Activated T-cell treated with anti-CD3 and anti-CD28 coated beads for 48 hours (primary cell): ENCODE measurements at places on chromosomes 1 and 21.

DNA sequence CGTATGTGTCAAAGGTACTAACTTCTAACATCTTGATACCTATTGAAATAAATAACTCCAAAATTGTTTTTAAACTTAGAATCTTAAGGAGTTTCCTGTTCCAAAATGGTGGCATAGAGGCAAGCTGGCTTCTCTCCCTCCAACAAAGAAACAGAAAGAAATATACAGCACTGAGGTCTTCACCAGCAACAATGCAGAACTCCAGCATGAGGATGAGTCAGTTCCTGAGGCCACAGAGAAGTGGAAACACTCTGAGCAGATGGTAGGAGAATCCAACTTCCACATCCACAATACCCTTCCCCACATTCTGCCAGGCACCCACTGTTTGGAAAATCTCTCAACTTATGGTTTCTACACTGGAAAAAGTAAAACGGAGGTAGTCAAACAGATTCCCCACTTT is 12.2 kb upstream of the PPIH start:
- DNase-seq, result no peak

DNA sequence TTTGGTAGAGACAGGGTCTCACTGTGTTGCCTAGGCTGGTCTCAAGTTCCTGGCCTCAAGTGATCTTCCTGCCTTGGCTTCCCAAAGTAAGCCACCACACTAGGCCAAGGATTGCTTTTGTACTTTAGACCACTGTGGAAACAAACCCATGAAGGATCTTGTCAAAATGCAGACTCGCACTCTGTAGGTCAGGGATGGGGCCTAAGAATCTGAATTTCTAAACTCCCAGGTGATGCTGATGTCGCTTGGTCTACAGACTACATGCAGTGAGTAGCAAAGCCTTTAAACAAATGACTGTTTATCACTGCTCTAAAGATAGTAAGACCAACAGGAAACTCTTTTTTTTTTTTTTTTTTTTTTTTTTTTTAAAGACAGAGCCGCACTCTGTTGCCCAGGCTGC is 54.1 kb upstream of the MUTYH start:
- DNase-seq, result no peak

- no peak for DNase-seq
These were observed 4.9 kb downstream of the GREM2 start for GRCh38 chr1:240607006-240607405.

DNA sequence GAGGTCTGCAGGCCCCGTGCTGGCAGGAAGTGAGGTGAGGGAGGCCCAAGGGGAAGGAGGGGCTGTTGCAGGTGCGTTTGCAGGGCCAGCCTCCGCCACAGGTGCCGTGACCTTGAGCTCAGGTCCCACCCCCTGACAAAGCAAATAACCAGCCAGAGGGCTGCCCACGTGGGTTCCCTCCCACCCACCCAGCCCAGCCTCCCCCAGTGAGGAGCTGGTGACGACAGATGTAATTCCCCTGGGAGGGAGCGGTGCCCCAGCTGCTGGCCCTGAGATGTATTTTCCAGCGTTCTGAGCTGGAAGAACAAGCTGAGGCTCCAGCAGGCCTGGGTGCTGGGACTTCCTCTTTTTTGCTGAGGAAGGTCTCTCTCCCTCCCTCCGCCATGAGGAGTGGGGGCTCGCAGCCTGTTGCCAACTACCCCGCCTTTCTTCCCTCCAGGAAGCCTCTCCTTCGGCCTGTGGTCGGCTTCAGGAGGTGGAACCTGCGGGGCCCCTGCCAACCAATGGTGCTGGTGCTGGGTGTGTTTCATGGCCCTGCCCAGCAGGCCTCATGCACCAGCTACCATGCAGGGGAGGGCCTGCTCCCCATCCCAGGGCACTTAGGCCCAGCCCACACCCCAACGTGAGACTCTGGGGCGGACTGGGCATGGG is 153.2 kb downstream of the PRDM16 start:
- DNase-seq, result no peak

DNA sequence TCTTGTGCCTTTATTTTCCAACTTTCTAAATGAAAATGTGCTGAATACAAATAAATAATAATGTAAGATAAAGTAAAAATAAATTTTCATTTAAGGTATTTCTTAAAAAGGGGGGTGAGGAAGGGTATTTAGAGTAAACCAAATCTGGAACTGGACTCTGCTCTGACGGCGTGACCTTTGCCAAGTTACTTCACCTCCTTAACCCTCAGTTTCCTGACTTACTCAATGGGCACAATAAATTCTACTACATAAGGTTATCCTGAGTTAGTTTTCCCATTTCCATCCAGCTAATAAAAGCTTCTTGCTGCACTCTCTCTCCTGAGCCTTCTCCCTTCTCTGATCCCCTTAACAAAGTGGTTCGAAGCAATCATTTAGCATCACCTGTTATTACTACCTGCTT is 93.9 kb downstream of the NID1 start:
- DNase-seq, result no peak

GRCh38 chr1:1397839-1398523 is 1.2 kb downstream of the CCNL2 start:
- no peak for DNase-seq

DNA sequence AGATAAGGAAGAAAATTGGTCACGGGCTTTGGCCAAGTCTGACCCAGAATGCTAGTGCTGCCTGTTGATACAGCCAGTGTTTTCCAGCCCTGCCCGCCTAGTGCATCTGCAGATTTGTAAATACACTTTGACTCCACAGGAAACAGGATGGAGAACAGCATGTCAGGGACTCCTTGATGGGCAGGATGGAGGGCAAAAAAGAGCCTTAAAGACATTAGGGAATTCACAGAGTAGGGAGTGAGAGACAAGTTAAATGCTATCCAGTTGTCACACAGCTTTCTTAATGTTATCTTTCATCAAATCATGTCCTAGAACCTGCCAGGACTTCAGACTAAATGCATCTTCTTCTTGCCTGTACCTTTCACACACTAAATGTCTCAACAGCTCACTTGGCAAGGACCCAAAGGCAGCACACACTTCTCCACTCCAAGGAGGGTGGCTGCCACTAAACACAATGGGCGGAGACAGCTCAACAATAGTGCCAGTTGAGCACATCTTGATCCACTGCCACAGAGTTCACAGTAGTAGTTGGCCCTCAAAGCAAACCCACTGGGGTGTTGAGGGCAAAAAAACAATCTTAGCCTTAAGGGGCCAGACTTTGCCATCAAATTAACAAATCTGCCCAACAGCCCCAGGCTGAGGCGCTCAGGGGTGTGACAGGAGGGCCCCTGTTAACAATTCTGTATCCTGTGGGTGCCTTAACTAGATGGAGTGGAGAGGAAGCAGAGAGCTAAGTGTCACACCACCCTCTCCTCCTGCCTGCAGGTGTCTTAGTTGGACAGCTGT is 2.7 kb downstream of the HIVEP3 start:
- no peak for DNase-seq

DNA sequence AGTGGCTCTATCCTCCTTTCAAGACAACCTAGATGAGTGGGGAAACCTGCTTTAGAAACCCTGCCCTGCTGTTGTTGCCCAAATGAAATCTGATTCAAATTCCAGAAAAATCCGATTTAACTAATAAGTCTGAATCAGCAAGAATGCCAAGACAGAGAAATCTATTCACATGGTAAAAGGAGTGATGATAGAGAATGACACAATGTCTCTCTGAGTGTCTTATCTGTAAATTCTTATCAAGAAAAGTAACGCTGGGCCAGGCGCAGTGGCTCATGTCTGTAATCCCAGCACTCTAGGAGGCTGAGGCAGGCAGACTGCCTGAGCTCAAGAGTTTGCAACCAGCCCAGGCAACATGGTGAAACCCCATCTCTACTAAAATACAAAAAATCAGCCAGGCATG is 13.7 kb upstream of the GUCA2A start:
- DNase-seq, result no peak

GRCh38 chr1:1080122-1080757 is 6.1 kb upstream of the RNF223 start:
- no peak for DNase-seq

DNA sequence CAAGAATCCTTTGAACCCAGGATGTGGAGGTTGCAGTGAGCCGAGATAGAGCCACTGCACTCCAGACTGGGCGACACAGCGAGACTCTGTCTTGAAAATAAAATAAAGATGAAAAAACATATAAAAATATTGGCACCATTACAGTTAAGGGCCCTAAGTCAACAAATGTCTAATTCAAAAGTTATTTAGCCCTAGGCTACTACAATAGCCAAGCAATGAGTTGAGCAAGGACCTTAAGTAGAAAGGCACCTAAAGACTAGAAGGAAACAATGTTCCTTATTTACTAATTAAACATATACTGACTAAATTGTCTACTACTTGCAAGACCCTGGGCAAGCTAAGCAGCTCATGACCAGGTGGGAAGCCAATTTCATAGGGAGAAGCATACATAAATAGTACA is 4.1 kb downstream of the PIK3R3 start:
- no peak for DNase-seq
